ENCODE measurements at places on chromosomes 6 and 20. TPM values are rescaled to one million over a fixed set of nuclear protein-coding genes. Genes with fewer than 3 reads are reported as not detected.

- H3K27ac ChIP-seq: no peak overlapping the region
- no peak for DNase-seq
These were observed 147.7 kb downstream of the BTBD9 start for GRCh38 chr6:38492031-38492430.

- no peak overlapping the region for H3K4me3 ChIP-seq
- H3K27ac ChIP-seq: no peak overlapping the region
- H3K27me3 ChIP-seq: no peaks in the 10 kb centered on the region
- peaks cover 7% of the 10 kb centered on the region for H3K4me1 ChIP-seq
- no peak for DNase-seq
These were observed 51.4 kb downstream of the ZBTB9 start for GRCh38 chr6:33505548-33506370.

DNA sequence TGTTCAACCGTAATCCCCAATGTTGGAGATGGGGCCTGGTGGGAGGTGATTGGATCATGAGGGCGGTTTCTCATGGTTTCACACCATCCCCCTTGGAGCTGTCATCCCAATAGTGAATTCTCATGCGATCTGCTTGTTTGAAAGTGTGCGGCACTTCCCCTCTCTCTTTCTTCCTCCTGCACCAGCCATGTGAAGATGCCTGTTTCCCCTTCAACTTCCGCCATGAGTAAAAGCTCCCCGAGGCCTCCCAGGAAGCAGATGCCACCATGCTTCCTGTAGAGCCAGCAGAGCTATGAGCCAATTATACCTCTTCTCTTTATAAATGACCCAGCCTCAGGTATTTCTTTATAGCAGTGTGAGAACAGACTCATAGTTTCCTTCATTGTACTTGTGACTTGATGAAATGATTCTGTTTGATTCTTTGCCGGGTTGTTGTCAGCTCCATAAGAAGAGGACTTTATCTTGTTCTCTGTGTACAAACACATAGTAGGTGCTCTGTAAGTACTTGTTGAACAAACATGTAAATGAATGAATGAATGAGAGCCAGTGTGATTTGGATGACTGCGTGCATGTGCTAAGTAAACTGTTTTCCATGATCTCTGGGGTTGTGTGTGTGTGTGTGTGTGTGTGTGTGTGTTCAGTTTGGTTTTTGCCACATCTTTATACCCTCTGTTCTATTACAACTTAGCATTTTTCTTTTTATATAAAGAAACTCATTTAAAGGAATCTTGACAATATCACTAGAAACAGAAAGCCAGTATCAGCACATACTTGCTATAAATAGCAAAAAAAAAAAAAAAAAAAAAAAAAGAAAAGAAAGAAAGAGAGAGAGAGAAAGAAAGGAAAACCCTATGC, 22.5 kb upstream of the PTGIS start:
- H3K27ac ChIP-seq: no peak overlapping the region
- DNase-seq: no peak
- H3K27me3 ChIP-seq: no peaks in the 10 kb centered on the region
- H3K4me1 ChIP-seq: peaks cover 33% of the 10 kb centered on the region
- H3K4me3 ChIP-seq: no peak overlapping the region

DNA sequence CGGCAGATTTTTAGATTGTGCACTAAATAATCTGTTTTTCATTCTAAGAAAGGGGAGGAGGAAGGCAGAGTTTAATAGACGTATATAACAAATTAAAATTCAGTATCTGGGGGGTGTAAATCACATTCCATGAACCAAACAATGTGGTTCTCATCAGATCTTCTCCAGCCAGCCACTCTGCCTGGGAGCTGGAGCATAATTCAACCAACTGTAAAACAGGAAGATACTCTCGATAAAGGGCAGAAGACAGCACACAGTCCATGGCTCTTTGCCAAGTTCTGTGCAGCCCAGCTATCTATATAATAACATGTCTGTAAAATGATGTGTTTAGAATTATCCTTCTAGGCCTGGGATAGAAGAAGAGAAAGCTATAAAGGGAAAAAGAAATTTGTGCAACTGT, 289.9 kb upstream of the ZFP64 start:
- no peak for DNase-seq
- H3K4me1 ChIP-seq: no peaks in the 10 kb centered on the region
- H3K36me3 ChIP-seq: no peaks in the 10 kb centered on the region
- H3K4me3 ChIP-seq: no peak overlapping the region
- H3K27ac ChIP-seq: no peak overlapping the region

TAAR8 gene
- not detected for total RNA-seq

All from upper lobe of left lung (tissue), 6 donors.